EL (cell line): ENCODE measurements at places on chromosomes 7 and 10.

GRCh38 chr7:150403376-150404171 is 24.4 kb downstream of the ZNF775 start:
- no peak for DNase-seq

GRCh38 chr10:88840104-88840503 is 11.5 kb downstream of the ANKRD22 start:
- DNase-seq = no peak

DNA sequence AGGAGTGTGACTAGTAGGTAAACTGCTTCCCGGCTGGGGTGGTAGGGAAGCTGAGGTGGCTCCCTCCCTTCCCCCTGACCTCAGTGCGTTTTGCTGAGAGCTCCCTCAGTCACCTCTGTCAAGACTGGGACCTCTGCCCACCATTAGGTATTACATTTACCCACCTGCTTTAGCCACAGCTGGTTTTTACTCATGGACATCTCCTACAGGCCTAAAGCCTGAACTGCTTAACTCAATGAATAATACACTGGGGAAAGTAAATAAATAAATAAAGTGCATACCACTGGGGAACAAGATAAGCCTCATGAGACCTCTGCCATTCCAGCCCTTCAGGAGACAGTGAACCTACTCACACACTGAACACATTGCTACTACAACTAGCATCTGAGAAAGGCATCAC is 38.9 kb upstream of the CDK13 start:
- no peak for DNase-seq

DNA sequence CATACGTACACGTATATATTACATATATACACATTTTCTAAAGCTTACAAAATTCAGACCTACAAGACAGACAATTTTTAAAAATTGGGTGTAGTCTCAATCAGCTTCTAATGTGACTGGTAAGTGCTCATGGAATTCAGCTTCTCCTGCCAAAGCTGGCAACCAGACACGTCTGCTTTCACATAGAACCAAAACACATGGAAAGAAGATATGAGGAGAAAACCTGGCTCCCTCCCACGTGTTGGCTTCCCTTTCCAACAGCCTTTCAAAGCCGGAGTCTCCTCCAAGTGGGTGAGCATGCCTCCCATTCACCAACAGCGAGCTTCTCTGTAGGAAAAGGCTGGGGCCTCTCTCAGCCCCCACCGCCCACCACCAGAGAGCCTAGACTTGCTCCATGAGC is 33.4 kb downstream of the CDCA7L start:
- peak; percentile 75 for DNase-seq

DNA sequence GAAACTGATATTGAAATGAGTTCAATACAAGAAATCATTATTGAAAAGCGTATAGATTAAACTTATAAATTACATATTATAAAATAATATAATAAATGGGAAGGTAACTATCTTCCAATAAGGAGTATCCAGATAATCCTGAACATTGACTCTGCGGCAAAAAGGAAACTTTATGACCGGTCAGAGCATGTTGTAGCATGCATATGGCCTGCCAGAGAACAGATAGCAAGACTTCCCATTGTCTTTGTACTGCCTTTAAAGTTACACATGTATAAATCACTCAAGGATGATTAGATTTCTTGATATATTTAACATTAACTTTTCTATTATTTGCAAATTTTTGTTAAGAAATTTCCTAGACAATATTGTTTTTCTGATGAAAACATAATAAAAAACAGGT is 56.2 kb upstream of the ETV1 start:
- no peak for DNase-seq

DNA sequence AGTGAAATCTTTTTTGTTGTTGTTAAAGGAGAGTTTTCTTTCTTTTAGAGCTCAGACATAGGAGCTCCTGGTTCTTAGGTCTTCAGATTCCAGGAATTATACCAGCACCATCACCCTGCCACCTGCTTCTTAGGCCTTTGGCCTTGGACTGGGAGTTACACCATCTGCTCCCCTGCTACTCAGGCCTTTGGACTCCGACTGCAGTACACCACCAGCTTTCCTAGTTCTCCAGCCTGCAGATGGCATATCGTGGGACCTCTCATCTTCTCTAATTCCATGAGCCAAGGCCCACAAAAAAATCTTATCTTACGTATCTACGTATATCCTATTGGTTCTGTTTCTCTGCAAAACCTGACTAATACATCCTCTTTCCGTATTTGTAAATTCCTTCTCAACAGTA is 5.1 kb upstream of the TACC2 start:
- DNase-seq = no peak

GRCh38 chr10:131722121-131722520 is 178.7 kb upstream of the PPP2R2D start:
- no peak for DNase-seq

- DNase-seq = no peak
These were observed 553.6 kb downstream of the TCERG1L start for GRCh38 chr10:130757821-130758489.

DNA sequence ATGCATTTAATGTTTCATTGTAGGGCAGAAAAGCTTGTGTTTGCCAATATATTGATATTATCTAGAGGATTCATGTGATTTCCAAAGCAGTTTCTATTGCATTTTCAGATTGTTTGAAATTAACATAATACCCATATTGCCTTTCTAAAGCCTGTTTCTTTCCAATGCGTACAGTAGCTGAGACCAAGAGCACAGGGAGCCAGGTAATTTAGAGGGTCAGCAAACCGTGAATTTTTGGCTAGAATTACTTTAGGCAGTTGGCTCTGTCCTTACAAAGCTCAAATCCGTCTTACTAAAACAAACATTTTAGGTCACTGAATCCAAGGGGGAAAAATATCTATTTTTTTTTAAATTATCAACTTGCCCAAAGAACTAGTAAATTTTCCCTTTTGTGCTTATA is 604.9 kb upstream of the ADARB2 start:
- no peak for DNase-seq

DNA sequence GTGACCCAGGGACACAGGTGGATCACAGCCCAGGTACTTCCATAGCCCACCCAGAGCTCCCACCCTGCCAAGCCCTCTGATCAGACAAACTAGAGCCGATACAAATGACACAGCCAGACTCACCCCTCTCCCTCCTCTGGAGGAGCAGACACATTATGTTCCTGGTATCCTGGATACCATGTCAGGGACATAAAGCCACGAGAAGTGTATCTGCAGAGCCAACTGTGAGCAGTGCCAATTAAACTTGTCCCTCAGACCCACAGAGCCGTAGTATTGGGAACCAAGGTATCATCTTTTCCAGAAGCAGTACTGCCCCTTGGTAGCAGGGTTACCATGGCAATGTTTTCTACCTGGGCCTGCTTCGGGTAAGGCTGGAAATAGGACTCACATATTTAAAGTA is 47.3 kb upstream of the CPXM2 start:
- no peak for DNase-seq

- no peak for DNase-seq
These were observed 153.1 kb downstream of the CDK14 start for GRCh38 chr7:90749262-90749661.

GRCh38 chr7:44615149-44615611 is 8.8 kb downstream of the OGDH start:
- peak; percentile 44 for DNase-seq

DNA sequence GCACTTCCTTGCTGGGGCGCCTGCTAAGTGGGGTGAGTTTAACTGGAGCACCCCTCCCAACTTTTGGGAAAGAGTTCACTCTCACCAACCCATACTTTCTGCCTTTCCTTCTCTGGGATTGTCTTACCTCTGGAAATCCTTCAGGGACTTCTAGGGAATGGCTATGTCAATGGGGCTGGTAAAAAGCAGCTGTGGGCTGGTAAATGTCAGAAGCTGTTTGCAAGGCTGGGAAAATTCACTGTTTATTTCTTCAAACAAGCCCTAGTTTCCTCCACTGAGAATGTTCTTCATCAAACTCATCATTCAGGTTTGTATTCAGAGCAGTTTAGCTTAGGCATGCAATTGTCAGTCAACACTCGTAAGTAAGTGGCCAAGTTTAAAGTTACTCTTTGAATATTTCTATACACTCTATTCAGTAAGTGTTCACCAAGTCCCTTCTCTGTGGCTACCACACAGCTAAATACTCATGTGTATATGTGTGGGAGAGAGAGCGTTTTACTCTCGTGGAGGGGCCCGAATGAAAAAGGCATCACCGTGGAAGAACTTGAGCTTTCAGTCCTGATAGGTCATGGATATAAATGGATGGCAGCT is 654.8 kb downstream of the LRMDA start:
- DNase-seq = no peak

GRCh38 chr10:113666682-113667252 is 2.9 kb upstream of the NRAP start:
- DNase-seq = peak; percentile 65

GRCh38 chr7:8913682-8914081 is 480.3 kb downstream of the NXPH1 start:
- DNase-seq = no peak

DNA sequence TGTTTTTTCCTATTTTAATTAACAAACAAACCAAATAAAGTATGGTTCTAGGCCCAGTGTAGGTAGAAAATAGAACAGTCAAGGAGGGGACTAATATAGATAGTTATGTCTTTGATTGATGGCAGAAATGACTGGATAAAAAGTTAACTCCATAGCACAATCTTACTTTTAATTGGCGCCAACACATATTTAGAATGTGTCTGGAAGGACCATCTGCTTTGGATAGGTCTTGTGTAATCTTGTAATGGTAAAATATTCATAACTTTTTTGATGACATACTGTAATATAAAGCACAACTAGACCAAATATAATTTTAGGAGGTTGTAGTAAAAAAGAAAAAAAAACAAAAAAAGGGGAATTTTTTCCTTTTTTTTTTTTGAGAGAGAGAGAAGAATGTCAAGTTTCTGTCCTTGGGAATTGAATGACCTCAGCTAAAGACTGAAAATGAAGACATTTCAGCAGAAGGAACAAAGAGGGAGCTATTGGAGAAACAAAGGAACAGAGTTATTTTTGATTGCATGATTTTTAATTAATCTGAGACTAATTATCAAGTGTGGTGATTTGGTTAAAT is 193.7 kb downstream of the CDK14 start:
- no peak for DNase-seq
